ENCODE measurements at places on chromosomes 1 and 21.

- DNase-seq = no peak
These were observed 43.3 kb downstream of the GPR3 start for GRCh38 chr1:27435566-27436203.

DNA sequence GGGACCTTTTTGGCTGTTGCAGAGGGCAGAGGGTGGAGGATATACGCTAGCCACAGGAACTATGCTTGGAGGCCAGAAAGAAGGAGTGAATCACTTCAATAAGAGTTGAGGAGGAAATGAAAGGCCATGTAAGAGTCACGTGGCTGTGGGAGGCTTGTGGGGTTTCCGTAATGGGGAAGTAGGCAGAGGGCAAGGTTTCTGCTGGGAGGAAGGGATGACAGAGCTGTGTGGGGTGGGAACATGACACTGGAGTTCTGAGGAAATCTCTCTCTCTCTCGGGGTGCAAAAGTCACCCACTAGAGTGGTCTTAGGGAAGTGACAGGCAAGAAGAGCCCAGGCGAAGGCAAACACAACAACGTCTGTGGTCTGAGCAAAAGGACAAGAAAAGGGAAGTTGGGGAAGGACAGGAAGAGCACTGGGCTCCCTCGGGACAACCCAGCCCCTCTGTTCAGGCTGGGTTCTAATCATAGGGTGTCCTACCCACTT, 3.9 kb upstream of the CD1C start:
- no peak for DNase-seq

DNA sequence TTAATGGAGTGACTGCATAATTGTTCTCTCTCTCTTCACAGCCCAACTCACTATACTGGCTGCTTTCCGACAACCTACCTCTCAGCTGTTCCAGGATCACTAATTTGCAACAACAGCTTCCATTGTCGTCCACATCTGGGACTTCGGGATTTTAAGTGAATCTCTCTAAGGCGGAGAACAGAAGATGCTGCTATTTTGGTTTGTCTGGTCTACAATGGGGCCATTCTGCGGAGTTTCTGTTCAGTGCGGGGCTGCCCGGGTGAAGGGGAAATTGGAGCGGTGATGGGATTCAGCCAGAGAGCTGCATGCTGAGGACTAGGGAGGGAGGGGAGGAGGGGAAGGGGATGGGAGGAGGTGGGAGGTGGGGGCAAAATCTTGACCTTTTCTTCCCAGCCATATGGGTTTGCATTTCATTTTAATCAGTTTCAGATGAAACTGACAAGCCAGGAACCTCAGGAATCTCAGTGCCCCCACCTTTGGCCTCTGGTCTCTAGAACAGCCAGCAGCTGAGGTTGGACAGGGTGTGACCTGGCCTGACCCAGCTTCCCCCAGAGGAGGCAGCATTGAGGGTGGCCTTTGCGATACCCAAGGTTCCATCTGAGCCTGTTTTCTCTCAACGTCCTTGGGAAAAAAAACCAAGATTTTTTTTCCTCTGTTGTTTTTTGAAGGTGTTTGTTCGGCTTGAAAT, 6.9 kb upstream of the SRP9 start:
- no peak for DNase-seq

DNA sequence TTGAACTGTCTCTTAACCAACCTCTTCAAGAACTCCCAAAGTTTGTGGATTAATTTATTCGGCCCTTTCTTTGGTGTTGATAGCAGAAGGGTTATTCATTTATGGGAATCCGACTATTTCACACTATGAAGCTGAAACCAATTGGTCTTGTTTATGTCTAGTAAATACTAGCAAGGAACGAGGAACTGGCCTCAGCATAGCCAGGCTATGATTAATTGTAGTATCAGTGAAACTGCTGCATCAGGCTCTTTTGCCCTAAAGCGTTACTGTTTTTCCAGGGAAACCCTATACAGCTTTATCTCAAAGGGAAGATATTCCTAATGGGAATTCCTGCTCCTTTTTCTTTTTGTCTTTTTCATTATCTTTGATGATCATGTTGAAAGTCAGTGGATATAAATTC, 35.1 kb downstream of the CLEC20A start:
- DNase-seq = no peak

DNA sequence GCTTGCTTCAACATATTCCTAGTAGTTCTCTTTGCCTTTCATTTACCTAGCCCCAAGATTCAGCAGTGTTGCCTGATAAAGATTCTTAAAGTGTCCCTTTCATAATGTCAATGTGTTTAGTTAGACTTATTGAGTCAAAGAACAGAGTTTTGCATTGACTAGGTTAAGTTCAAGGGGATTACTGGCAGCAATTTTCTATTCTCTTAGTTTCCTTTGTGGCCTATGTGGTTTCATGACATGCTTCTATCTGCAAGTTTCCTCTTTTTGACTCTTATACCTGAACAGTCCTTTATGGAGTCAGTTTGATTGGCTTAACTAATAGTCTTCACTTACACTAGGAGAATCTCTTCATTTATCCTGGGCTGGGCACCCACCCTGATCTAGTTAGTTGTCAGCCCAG, 151.3 kb downstream of the ADGRL4 start:
- DNase-seq = no peak

- no peak for DNase-seq
These were observed 15.6 kb downstream of the SLC22A15 start for GRCh38 chr1:115991909-115992308.

- DNase-seq = no peak
These were observed 424.2 kb upstream of the VAMP3 start for GRCh38 chr1:7346600-7347570.

Measured in GM04503 (cell line).